Daoy (cell line): ENCODE measurements at places on chromosomes 7 and 10. TPM values are rescaled to one million over a fixed set of nuclear protein-coding genes. Genes with fewer than 3 reads are reported as not detected.

The INHBA gene
- 84.7 and 102 TPM in 2 replicates for total RNA-seq

The PRTFDC1 gene
- total RNA-seq, result 4.9 and 8.7 TPM in 2 replicates

The PAX4 gene
- total RNA-seq, result not detected in 2 replicates

The ATP6V0E2 gene
- 61.0 and 103 TPM in 2 replicates for total RNA-seq

The GARIN1A gene
- 0.74 and 0.80 TPM in 2 replicates for total RNA-seq

The NUTM2D gene
- total RNA-seq, result 0.86 and 1.6 TPM in 2 replicates

The SYT15B gene
- 0.09 TPM in 1 of 2 replicates, not detected in the other for total RNA-seq

The CPA2 gene
- total RNA-seq, result 0.11 TPM in 1 of 2 replicates, not detected in the other

- no peak for DNase-seq
Measured at GRCh38 chr10:126854726-126855495, 50.3 kb upstream of the DOCK1 start.

DNA sequence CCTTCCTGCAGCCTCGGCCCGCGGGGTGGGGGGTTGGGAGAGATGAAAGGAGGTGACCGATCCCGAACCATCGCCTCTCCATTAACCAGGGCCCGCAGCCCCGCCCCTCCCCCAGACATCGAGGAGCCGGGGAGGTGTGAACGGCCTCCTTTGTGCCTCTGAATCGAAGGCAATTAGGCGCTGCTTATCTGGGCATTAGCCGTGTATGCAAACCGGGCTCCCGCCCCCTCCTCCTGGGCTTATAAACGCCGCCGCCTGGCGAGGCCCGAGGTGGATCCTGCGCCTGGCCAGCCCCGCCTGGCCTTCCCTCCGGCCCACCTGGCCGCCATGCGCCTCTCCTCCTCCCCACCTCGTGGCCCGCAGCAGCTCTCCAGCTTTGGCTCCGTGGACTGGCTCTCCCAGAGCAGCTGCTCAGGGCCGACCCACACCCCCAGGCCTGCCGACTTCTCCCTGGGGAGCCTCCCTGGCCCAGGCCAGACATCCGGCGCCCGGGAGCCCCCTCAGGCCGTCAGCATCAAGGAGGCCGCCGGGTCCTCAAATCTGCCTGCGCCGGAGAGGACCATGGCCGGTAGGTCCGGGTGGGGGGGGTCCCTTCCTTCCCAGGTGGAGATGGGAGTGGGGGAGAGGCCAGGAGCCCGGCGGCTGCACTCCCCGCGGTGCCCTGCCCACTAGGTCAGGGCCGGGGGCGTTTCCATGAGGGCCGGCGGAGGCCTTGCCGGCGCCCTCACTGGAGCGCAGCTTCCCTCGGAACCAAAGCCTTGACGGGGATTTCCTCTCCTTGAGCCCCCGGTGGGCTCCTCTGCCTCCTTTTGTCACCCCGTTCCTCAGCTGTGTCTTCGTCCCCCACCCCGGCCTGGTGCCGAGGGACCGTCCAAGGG lies at the start of gene VENTX:
TSS of gene VENTX (plus strand) at position 268 of the 878 bp plus-strand sequence. CDS start at position 328, 60 bp downstream.
- DNase-seq, result no peak

- DNase-seq, result no peak
Measured at GRCh38 chr10:91576096-91576545, 56.8 kb downstream of the PPP1R3C start.

DNA sequence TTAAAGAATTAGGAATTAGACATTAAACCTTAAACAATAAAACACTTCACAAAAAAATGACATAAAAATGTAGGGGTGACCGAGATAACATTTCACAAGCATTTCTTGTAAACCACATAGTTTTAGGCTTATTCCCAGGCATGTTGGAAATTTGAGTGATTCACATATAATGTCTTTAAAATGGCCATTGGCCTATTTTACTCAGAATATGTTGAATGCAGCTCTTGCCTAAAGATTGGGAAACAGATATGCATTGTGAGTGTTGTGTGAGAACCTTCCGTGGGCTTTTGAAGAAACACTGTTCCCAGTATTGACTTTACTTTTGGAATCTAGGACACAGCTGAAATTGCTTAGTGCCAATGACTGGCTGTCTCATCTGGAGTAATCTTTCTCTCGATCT lies 79.6 kb downstream of the ARL5B start:
- DNase-seq, result no peak

- no peak for DNase-seq
Measured at GRCh38 chr7:93008833-93009232, 108.9 kb downstream of the SAMD9 start.

GRCh38 chr10:5563991-5564536 lies 39.3 kb downstream of the CALML3 start:
- DNase-seq, result peak; percentile 75

- no peak for DNase-seq
Measured at GRCh38 chr10:13859979-13860654, 273.4 kb downstream of the PRPF18 start.

- no peak for DNase-seq
Measured at GRCh38 chr7:49618028-49618427, 155.4 kb upstream of the VWC2 start.

- no peak for DNase-seq
Measured at GRCh38 chr10:78464856-78465267, 431.2 kb downstream of the RPS24 start.

DNA sequence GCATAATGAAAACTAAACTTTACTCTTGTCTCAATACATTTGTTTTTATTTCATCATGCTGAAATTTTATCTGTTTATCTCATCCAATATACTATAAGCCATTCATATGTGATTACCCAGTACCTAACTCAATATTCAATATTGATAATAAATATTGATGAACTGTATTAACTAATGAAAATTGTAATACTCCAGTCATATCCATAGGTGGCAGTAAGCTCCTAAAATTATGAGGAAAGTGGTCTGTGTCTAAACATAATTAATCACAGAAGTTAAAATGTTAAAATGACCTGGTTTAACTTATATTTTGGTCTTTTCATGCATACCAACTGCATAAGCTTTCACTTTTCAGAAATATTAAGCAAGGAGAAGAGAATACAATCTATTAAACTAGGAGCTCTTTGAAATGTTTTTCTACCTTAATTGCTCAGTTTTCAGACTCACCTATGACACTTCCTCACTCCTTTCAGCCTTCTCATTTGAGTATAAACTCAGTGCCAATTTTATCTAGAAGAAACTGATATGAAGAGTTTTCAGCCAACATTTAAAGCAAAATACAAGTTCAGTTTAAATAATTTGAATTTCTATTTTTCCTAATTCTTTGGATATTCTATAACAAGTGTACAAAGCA lies 30.5 kb upstream of the VWDE start:
- DNase-seq, result no peak

- no peak for DNase-seq
Measured at GRCh38 chr10:18479502-18479901, 171.9 kb downstream of the NSUN6 start.

GRCh38 chr7:130521258-130521951 lies 29.5 kb downstream of the MEST start:
- no peak for DNase-seq

DNA sequence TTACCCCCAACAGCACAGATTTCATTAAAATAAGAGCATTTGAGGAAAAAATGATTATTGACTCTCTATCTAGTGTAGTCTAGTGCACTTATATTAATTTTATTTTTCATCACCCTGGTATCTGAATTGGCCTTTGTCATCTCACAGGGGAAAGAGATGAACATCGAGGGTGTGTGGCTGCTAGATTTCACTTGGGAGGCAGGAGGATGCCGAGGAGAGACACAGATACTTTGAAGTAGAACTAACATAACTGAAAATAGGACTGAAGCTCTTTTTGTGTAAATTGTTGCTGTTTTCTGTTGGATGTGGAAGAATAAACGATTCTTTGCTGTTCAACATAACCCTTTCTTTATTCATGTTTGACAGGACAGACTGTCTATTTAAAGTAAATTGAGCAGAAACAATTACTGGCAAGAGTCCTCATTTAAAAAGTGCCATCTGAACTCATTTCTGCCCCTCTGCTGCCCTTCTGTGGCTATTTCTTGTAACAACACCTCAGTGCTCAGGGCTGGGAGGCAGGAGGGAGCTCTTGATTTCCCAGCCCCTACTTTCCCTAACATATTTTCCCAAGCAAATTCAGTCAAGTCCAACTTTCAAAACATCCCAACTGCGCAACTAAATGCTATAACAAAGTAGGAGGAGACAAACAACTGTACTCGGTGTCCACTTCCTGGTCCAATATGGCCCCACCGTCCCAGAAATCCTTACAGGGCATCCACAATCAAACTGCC lies 15.6 kb downstream of the LYZL1 start:
- DNase-seq, result peak; percentile 63

DNA sequence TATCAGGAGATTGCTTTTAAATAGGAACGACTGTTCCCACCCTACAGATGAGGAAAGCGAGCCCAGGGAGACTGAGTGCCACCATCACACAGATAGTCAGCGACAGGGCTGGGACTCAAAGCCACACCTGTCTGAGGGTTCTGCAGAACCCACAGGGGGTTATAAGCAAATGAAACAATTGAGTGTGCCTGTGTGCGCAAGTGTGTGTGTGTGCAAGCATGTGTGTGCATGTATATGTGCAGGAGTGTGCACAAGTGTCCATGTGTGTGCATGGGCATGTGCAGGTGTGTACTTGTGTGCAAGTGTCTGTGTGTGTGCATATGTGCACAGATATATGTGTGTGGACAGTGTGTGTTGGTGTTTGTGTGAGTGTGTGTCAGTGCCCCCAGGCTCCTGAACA lies 280.2 kb downstream of the GRID1 start:
- DNase-seq, result no peak

GRCh38 chr7:11009631-11010030 lies 36.0 kb downstream of the PHF14 start:
- no peak for DNase-seq

- DNase-seq, result no peak
Measured at GRCh38 chr7:158447151-158447505, 140.5 kb downstream of the PTPRN2 start.

DNA sequence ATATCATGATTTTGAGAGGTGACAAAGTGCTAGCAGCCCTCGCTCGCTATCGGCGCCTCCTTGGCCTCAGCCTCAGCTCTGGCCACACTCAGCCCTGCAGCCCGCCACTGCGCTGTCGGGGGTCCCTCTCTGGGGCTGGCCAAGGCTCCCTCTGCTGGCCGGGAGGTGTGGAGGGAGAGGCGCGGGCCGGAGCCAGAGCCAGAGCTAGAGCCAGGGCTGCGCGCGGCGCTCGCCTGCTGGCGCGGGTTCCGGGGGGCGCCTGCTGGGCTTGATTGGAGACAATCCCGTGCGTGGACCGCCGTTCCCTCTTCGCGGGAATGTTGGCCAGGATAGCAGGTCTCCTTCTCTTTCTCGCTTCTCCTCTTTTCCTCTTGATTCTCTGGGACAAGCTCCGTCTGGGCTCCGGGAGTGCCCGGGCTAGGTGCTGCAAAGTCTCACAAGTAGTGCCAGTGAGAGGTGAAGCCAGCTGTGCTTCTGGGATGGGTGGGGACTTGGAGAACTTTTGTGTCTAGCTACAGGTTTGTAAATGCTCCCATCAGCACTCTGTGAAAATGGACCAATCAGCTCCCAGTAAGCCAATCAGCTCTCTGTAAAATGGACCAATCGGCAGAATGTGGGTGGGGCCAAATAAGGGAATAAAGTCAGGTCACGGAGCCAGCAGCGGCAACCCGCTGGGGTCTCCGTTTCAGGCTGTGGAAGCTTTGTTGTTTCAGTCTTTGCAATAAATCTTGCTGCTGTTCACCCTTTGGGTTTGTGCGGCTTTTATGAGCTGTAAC lies 43.4 kb upstream of the ELMO1 start:
- DNase-seq, result no peak

GRCh38 chr7:30070052-30070451 lies 41.8 kb downstream of the PLEKHA8 start:
- DNase-seq, result no peak

DNA sequence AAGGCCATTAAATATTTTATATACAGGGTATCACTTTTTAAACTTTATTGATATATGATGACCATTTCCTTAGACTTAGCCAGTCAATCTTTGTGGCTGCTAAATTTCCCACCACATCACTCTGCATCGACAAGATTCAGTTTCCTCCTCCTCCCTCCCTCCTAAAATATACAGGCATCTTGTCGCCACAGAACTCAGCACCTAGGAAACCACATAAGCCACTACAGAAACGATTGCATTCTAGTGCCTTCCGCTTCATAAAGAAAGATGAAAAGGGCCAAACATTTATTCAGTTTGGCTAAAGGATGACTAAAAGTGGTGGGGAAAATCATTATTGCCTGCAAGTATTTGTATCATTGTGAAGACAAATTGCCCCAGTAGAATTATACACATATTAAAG lies 30.7 kb downstream of the ERCC6 start:
- no peak for DNase-seq
